ENCODE measurements at places on chromosomes 7 and 10.

DNA sequence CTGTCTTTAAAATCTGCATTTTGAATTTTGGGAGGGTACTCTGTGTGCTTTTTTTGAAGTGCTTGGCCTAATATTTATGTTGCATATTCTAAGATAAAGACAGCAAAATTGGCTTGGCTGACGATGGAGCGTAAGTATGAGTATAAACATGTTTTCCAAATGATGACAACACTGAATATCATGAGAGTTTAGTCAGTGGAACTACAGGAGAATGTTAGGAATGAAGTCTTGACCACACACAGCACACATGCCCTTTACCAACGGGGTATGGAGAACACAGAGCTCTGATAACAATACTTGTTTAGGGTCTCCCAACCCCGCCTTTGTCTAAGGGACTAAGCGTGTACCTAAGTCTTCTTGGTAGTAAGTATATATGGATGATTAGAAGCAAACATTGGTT, 253.9 kb upstream of the FZD8 start:
- DNase-seq: no peak

DNA sequence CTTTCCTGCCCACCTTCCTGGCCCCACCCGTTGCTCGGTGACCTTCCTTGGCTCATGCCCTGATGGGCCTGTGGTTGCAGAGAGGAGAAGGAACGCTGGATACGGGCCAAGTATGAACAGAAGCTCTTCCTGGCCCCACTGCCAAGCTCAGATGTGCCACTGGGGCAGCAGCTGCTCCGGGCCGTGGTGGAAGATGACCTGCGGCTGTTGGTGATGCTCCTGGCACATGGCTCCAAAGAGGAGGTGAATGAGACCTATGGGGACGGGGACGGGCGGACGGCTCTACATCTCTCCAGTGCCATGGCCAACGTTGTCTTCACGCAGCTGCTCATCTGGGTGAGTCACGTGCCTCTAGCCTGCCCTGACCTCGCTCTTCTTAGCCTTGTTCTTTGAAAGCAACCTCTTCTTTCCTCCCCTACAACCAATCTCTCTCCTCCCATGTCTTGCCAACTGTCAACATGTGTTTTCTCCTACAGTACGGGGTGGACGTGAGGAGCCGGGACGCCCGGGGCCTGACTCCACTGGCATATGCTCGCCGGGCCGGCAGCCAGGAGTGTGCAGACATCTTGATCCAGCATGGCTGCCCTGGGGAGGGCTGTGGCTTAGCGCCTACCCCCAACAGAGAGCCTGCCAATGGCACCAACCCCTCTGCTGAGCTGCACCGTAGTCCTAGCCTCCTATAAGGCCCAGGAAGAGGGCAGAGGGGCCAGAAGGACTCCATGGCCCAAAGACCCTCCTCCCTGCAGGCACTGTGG, 24.1 kb downstream of the GBX1 start:
- peak; percentile 32 for DNase-seq

- no peak for DNase-seq
Observed at GRCh38 chr10:73926152-73926764, 15.3 kb downstream of the PLAU start.

DNA sequence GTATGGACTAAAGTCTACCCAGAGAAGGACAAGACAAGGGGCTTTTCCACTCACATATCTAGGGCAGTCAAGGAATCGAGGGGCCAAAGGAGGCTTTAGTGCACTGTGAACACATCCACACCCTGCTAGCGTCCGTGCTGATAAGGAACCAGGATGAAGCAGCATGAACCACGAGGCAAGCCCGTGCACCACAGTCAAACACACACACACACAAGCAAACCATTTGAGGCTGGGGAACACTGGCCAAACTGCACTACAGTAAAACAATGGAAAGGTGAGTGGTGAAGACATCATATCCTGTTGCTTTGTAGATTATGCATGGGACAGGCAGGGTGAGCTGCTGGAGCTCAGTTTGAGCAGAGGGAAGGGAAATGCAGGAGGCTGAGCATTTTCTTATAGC, 177.4 kb upstream of the CDCA7L start:
- DNase-seq: no peak

GRCh38 chr10:21681156-21681555, 147.1 kb downstream of the MLLT10 start:
- no peak for DNase-seq

GRCh38 chr7:158353606-158354570, 233.7 kb downstream of the PTPRN2 start:
- peak; percentile 80 for DNase-seq

DNA sequence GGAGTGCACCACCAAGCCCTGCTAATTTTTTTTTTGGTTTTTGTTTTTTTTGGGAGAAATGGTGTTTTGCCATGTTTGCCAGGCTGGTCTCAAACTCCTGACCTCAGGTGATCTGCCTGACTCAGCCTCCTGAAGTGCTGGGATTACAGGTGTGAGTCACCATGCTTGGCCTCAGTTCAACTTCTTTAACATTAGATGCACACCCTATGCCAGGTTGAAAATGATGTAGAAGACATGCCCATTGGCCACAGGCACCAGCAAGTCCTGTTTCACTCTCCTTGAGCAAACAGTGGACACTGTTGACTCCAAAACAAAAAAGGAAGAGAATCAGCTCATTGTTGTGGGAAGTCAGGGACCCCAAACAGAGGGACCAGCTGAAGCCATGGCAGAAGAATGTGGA, 1205.3 kb downstream of the REEP3 start:
- no peak for DNase-seq

GRCh38 chr7:150753826-150754603, 16.8 kb downstream of the GIMAP5 start:
- no peak for DNase-seq
